ENCODE measurements at places on chromosomes 1 and 21.

GRCh38 chr1:42990757-42991346, 32.2 kb upstream of the SLC2A1 start:
- no peak for DNase-seq

DNA sequence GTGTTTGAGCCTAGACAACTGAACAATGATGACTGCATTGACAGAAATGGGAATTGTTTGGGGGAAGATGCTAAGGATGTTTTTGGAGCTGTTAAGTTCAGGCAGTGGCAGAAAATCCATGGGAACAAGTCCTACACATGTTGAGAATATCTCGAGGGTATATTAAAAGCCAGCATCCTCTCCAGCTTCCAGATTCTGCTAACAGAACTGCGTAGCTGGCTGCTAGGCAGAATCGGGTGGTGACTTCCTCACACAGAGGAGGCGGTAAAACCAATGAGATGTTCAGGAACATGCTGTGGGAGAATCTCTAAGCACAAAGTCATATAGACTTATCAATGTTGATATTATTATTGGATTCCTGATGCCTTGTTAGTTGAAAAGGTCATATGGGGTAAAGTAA, 14.8 kb downstream of the FAM163A start:
- DNase-seq = no peak

DNA sequence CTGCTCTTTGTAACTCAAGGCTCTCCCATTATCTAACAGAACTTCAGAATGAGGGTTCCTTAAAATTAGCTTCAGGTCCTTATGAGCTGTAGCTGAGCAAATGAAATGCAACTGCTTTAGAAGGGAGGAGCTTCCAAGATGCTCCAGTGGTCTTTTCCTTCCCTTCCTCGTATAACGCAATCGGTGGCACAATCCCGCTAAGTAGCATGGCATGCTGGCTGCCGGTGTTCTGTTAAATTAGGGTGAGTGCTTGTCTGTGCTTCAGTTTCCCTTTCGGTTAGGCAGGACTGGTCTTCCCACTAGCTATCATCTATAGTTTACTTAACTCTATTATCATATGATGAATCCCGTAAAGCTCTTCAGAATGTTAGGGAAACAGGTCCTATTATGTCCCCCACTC, 917 bp downstream of the KIAA0040 start:
- DNase-seq = no peak

DNA sequence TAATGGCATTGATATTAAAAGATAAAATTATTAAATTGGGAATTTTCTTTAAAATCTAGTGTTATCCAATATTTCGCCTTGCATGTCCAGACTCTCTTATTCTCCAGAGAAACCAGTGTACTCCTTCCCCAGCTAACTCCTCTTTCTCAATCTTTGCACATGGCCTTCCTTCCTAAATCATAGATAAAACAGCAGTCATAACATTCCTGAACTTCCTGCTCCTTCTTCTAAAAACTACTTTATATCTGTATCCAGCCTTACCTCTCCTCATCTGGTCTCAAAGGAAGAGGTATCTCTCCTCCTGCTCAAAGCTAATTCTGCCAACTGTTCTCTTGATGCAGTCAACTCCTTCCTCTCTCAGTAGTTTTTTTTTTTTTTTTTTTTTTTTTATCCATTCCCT, 39.5 kb upstream of the NEK7 start:
- no peak for DNase-seq

DNA sequence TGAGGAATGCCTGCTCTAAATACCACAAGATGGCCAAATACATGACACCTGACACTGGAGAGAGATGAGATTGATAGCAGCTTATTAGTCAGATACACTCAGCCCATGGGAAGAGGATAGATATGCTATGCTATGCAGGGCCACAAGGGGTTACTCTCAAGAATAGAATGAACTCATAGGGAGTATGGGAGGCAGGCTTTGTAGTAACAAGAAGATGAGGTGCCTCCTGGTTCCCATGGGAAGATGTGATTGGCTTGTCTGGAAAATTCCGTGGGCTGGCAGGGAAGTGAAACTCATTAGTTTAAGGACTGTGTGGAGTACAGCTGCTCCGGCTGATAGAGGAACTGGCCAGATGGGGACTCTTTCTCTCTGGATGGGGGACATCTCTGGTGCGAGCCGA, 16.5 kb downstream of the CCDC30 start:
- DNase-seq = no peak

GRCh38 chr21:44989537-44989886, 49.7 kb downstream of the SLX9 start:
- no peak for DNase-seq

DNA sequence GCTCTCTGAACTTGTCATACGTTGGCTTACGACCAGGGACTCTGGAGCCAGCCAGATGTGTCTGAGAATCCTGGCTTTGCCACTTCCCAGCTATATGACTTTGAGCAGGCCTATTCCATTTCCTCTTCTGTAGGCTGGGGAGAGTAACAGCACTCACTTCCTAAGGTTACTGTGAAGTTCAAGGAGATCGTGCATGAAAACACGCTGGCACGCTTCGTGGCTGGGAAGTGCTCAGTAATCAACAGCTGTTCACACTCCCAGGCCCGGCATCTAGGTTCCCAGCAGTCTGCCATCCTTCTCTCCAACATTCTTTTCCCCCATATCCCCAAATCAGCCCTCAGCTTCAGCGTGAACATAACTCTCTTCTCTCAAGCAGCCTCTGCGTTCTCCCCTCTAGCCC, 2.0 kb downstream of the ASCL5 start:
- DNase-seq = no peak

GRCh38 chr1:162111572-162111971, 42.1 kb downstream of the NOS1AP start:
- DNase-seq = no peak

DNA sequence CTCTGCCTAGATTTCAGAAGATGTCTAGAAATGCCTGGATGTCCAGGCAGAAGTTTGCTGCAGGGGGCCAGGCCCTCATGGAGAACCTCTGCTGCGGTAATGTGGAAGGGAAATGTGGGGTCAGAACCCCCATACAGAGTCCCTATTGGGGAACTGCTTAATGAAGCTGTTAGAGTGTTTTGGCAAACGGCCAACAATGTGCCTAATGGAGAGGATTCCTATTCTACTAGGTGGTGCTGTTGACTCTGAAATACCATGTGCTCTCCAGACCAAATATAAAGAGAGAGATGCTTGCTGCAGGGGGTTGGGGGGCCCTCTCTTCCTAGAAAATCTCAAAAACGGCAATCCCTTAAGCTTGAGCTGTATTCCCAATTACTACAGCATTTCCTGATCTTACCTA, 57.1 kb upstream of the DR1 start:
- DNase-seq = no peak

DNA sequence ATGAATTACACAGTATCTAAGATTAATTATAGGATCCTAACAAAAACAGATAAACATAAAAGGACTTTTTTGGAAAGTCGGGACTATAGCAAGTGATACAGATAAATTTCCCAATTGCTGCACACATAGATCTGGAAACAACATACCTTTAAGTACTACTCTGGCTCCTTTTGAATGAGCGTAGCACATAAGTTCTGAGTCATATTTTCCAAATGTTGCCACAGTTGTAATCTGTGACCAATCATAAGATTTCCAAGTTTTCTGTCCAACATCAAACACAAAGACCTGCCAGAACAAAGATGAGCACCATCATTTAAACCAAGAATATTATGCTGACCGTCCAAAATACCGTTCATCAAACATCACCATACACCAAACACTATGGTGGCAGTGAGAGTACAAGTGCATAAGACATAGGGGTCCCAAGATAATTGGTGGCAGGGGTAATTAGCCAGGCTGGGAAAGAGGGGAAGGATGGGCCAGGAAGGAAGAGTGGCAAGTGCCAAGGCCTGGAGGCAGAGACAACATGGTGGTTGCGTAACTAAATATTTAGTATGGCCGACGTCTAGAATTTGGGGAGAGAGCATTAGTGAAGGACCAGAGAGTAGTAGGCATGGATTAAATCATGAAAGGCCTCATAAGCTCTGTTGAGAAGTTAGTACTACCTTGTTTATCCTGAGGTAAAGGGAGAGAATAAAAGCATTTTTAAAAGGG, 3.6 kb downstream of the CTBS start:
- no peak for DNase-seq

GRCh38 chr1:36737767-36738166, 255.1 kb upstream of the CSF3R start:
- no peak for DNase-seq

Data from T follicular helper cell (primary cell).